Activated T-helper 17 cell treated with anti-CD3 and anti-CD28 coated beads, Interleukin-2, amount 50 U/mL, for 72 hours (primary cell): ENCODE measurements at places on chromosomes 6 and 20.
A peak's percentile ranks its signal among the peaks of the same experiment; 100 is the strongest.

- ATAC-seq, result no peak
These were observed 94.5 kb upstream of the RPS6KA2 start for GRCh38 chr6:166721576-166721975.

GRCh38 chr6:78538002-78538401, 329.3 kb upstream of the IRAK1BP1 start:
- peak; percentile 43 for ATAC-seq

- no peak for ATAC-seq
These were observed 51.0 kb downstream of the ZBTB2 start for GRCh38 chr6:151340219-151340978.

DNA sequence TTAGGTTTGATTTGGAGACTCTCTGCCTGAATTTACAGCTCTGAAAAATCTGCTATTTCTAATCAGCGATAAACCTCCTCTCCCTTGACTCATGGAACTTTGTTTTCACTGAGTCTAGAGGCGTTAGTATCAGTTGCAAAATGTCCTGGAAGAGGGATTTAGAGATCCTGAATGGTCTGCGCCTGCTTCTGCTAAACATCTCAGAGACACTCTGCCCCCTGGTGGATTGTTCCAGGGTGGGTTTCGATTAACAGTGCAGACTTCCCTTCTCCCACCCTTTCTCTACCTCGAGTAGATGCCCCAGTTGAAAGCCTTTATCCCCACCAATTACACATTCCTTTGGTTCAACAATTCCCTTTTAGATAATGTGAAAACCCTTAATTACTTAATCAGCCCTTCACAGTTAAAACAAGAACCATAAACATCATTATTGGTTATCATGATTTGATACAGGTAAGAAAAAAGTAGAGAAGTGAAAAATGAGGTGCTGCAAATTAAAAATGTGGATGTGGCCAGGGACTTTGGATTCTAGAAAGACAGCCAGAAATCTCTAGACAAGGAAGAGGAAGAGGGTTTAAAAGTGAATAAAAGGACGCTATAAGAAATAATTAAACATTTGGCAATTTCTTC, 5.5 kb downstream of the HTR1B start:
- no peak for ATAC-seq

DNA sequence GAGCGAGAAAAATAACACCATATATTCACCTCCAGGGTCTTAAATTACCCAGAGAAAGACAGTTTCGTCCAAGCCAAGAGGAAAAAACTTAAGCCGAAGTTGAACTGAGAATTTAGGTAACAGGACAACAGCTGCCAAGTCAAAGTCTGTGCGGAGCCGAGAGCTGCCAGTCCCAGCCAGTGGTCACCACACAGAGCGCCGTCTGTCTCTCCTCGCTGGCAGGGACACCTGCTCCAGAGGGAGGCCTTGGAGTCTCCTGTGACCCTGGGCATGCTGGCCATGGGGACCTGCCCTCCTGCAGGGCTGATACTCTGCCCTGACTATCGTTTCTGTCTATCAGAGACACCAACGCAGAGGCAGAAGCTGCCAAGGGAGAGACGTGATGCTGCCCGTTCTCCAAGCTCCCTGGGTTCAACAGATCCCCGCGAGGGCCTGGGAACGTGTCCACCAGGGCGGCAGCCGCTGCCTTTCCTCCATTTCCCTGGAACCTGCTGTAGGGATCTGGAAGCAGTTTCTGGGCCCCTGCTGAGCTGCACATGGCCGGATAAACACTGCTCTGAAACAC, 341.3 kb downstream of the SMOC2 start:
- no peak for ATAC-seq

- no peak for ATAC-seq
These were observed 93.6 kb downstream of the CDH4 start for GRCh38 chr20:61345656-61346055.

GRCh38 chr20:49420811-49421295, 61.6 kb downstream of the KCNB1 start:
- ATAC-seq, result no peak

DNA sequence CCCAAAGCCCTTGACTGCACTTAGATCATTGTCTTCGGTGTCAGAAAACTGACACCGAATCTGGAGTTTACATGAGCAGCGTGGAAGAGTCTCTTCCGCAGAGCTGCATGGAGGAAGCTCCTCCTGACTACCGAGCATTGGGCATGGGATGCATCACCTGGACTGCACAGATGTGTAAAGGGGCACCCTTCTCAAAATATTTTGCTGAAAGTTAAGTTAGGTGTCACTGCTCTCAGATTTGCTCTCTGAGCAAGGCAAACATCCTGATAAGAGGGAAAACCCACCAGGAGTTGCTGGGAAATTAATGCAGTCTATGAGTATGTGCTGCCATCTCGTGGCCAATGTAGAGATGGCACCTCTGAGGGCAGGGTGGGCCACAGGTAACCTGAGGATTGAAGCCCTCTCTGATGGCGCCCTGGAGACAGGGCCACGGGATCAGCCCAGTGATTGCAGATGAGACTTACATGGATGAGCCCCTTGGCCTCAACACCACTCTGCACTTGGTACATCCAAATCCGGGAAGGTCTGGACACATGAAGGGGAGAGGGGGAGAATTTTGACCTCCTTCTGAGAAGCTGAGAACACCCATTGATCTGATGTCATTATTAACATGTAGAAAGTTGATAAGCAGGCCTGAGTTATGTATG, 129.9 kb downstream of the LPA start:
- peak; percentile 65 for ATAC-seq

DNA sequence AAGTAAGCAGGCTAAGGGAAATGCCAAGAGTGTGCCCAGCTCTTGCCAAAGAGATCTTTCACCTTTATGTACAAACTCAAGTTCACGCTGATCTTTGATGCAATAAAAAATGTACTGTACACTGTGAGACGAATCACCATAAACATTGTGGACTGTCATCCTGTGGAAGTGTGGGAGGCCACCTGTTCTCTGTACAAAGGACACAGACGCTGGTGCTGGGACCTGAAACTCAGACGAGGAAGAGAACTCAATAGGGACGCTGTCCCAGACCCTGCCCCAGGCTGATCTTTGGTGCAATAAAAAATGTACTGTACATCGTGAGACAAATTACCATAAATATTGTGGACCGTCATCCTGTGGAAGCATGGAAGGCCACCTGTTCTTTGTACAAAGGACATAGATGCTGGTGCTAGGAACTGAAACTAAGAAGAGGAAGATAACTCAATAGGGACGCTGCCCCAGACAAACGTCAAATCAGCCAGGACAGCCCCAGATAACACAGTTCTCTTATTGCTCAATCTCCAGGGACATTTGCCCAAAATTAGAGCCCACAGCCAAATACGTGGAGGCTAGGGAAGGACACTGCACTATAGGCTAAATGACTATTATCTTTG, 312.7 kb upstream of the SGK1 start:
- ATAC-seq, result no peak

- no peak for ATAC-seq
These were observed 186.1 kb downstream of the ADAT2 start for GRCh38 chr6:143264379-143264778.

DNA sequence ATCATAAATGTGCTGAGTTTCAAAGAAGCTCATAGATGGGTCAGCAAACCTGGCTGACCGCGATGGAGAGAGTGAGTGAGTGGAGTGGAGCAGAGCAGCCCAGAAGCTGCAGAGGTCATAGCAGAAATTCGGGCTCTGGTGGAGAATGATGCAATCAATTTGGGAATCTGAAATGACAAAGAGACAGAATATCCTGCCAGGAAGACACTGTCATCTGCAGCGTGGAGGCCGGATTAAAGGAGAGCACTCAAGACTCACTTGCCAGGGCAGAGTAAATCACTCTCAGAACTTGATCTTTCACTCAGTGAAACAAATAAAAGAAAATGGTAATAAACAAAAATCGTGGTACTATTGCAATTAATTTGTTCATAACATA, 109.6 kb upstream of the RREB1 start:
- no peak for ATAC-seq

- ATAC-seq, result no peak
These were observed 121.9 kb upstream of the ZFP64 start for GRCh38 chr20:52313341-52313963.

GRCh38 chr20:21513181-21513663, 642 bp downstream of the NKX2-2 start:
- ATAC-seq, result no peak

DNA sequence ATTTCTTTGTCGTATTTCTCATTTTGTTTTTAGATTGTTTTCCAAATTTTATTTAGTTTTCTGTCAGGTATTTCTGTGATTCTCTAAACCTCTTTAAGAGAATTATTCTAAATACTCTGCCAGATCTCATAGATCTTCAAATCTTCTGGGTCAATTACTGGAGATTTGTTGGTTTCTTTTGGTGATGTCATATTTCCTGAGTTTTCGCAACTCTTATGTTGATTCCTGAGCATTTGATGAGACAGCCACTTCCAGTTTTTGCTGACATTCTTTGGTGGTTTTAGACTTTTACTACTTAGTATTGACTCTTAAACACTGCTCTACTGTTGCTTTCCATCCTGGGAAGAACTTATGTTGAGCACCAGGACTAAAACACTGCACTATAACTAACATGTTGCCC, 21.9 kb downstream of the ADGB start:
- no peak for ATAC-seq

DNA sequence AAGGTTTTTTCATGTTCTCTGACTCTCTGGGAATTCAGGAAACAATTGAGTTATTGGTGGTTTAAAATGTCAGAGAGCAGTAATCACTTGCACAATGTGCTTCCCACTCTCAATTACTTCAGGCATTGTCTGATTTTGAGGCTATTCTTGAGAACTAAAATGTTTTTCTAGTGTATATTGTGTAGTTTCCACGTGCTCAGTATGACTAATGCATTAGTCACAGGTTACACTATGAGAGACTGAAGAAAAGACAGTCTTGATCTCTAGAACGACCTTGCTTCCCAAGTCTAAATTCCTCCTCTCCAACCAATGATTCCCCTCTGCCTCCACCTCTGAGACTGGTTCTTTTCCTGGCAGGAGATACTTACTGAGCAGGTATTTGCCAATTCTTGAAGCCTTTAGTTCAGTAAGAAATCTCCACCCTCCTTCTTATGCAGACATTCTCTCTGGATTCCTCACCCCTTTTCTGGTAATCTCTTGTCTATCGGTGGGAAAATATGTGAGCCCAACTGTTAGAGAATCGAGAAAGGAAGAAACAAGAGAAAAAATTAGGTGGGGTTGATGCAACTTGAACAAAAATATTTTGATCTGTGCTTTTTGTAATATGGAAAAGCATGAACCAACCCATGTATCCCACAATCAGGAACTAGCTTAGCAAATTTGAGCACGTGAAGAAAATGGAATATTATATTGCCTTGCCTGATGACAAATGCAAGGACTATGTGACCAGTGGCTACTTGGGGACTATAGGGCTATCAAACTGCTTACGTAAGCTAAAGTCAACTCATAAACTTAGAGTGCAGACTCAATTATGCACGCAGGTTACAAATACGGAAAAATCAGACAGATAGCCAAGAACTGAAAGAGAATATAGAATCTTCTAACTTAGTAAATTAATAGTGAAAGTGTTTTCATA, 61.1 kb upstream of the SLC22A16 start:
- ATAC-seq, result peak; percentile 97

DNA sequence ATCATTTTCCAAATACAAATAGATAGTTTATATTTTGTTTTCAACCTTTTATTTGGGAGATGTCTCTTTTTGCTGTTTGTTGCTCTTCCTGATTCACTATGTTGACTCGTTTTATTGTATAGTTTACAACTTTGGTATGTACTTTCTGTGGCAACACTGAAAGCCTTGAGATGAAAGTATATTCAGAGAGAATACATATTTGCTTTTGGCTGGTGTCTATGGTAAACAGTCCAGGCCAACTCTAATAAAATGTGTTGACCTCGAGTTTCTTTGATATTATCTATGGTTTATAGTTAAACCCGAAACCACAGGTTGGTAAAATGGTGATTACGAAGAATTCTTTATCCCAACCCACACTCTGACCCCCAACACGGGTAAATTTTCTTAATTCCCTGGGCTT, 919.6 kb upstream of the MAP3K7 start:
- ATAC-seq, result no peak

DNA sequence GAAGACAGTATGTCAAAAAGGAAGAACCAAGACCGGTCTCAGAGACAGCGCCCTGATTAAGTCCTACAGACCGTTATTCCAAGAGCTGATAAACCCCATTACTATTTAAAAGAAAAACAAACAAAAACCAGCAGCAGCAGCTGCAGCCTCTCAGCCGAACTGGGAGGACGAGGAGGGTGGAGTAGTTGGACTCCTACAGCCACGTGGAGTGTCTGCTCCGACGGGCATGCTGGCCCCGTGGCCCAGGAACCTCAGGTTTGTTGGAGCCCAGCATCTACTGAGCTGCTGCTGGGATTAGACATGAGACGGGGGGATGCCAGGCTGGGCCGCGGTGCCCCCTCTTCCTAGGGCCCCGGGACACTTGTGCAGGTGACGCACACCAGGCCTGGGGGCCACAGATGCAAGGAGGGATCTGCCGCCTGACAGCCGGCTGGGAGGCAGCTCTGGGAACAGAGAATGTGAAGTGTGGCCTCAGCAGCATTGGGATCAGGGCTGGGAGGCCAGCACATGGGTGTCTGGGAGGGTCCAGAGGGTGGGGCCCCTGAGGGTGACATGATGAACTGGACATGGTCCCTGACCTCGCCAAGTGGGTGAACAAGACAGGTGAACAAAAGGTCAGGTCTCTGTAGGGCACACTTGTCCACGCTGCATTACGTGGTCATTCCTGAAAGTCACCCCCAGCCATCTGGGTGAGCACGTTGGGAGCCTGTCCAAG, 2.9 kb upstream of the ZBTB46 start:
- ATAC-seq, result no peak

GRCh38 chr6:138805016-138805765, 9.3 kb downstream of the ECT2L start:
- no peak for ATAC-seq

- ATAC-seq, result peak; percentile 13
These were observed 203.2 kb upstream of the SMLR1 start for GRCh38 chr6:130624046-130624445.

- peak; percentile 74 for ATAC-seq
These were observed 24.9 kb downstream of the DPPA5 start for GRCh38 chr6:73329201-73329600.

DNA sequence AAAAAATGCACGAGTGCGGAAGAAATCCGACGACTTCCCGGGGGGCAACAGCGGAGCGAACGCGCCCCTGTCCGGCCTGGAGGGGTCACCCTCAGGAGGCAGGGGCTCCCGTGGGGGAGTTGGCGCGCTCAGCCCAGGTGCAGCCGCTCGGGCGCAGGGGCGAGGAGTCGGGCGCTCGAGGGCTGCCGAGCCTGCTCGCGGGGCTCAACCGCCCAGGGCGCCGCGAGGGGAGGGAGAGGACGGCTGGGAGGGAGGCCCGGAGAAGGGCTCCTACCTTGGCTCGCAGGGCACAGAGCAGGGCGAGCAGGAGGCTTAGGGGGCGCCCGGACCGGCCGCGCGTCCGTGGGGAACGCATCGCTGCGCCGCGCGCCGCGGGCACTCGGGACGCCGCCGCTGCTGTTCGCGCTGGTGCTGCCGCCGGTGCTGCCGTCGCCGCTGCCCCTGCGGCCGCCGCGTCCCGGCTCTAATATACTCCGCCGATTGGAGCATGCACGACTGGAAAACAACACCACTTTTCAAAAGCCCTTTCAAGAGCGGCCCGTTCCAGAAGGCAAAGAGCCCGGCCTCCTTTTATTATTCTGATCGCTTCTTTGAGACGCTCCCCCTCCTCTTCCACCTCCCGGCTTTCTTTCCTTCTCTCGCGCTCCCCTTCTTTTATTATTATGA, 490 bp downstream of the JAG1 start:
- ATAC-seq, result peak; percentile 5

- no peak for ATAC-seq
These were observed 144.3 kb upstream of the MLN start for GRCh38 chr6:33947916-33948594.

GRCh38 chr6:44809258-44809657, 421.8 kb downstream of the CDC5L start:
- no peak for ATAC-seq

GRCh38 chr20:61090541-61090940, 161.5 kb upstream of the CDH4 start:
- ATAC-seq, result no peak
